ENCODE measurements at places on chromosomes 12 and 14.
A peak's percentile ranks its signal among the peaks of the same experiment; 100 is the strongest.

DNA sequence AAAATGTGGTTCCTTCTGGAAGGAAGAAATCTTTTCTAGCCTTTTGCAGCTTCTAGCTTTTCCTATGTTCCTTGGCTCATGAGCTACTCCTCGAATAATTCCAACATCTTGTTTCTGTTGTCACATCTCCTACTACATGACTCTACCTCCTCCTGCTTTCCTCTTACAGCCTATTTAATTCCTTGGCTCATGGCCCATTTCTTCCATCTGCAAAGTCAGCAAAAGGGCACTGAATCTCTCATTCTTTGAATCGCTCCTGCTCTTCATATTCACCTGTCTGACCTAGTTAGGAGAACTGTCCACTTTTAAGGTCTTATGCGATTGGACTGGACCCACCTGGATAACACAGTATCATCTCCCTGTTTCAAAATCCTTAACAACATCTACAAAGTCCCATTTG, 15.8 kb downstream of the PRKD1 start:
- no peak for DNase-seq

DNA sequence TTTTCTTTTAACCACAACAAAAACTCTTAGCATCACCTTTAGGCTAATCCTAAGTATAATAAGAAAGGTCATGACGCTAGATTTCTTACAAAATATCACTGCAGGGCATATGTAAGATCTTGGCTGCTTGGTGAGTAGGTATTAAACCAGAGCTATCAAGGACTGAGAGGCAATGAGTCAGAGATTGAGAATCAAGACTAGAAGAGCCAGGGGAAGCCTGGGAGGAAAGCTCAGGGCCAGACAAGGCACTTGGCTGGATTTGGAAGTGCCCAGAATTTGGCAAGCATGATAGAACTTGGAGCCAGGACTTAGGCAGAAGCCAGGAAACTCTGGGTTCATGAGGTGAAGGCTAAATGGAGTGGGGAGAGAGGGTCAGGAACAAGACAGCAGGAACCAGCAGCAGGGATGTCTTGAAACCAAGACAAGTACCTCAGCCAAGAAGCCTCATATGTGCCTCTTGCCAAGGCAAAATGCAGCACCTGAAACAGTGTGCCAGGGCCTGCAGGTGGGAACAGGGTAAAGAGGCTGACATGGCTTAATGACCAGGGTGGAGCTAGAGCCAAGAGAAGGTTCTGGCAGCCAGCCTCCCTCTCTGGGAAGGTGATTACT, 49.9 kb downstream of the PTHLH start:
- DNase-seq = peak; percentile 68

GRCh38 chr12:101782273-101782731, 43.0 kb upstream of the SYCP3 start:
- peak; percentile 34 for DNase-seq

DNA sequence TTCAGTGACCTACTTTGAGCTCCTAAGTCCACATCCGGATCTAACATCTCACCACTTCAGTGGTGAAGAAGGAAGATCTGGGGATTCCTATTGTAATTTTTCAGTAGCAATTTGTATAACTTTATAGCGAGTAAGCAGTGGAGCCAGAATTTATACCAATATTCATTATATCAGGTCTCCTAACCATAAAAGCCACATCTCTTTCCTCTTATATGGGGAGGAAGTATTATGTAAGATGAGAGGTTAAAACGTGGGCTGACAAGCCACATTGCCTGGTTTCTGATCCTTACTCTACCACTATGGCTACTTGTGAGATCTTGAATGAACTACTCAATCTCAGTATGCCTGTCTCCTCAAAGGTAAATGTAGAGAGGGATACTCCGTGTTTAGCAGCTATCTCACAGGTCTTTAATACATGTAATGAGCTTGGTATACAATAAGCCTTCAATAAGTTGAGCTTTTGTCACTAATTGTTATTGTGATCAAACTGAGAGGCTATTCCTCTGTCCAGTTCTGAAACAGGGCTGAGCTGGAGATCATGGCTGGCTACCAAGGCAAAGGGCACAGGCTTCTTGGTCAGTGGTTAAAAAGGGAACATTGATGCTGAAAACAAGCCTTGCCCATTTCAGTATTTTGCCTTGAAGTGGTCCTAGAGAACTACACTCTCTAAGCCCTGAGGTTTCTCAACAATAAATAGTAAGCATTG, 3.3 kb upstream of the TMEM117 start:
- no peak for DNase-seq

DNA sequence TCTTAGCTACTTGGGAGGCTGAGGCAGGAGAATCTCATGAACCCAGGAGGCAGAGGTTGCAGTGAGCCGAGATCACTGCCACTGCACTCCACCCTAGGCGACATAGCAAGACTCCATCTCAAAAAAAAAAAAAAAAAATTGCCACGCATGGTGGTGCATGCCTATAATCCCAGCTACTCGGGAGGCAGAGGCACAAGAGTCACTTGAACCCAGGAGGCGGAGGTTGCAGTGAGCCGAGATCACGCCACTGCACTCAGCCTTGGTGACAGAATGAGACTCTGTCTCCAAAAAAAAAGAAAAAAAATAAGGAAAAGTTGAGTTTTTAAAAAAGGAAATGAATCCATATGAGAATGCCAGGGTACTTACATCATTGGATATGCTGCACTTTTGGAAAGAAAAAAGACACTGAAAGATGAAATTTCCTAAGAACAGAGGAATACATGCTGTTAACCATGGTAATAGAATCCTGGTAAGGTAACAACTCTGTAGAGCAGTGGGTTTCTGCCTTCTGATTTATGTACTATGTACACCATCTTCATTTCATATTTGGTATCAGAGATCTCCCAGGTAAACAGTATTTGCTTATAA, 222.7 kb downstream of the ERC1 start:
- DNase-seq = no peak
